ENCODE measurements at places on chromosomes 11 and 22.
A peak's percentile ranks its signal among the peaks of the same experiment; 100 is the strongest.

- no peak for DNase-seq
Measured at GRCh38 chr11:65473278-65473860, 25.5 kb upstream of the MALAT1 start.

- DNase-seq: no peak
Measured at GRCh38 chr11:45658292-45658991, 7.0 kb downstream of the CHST1 start.

GRCh38 chr22:33569559-33569958, 350.7 kb downstream of the LARGE1 start:
- no peak for DNase-seq

- no peak for DNase-seq
Measured at GRCh38 chr11:6251990-6252473, 7.6 kb upstream of the CCKBR start.

GRCh38 chr11:74466916-74467885, at the start of gene KCNE3:
Gene KCNE3, minus strand, starts transcription at chr11:74467549. Its CDS starts 9,986 bp downstream, at chr11:74457563.
- DNase-seq: peak; percentile 17

- no peak for DNase-seq
Measured at GRCh38 chr11:72932132-72932570, 117.9 kb downstream of the ATG16L2 start.

DNA sequence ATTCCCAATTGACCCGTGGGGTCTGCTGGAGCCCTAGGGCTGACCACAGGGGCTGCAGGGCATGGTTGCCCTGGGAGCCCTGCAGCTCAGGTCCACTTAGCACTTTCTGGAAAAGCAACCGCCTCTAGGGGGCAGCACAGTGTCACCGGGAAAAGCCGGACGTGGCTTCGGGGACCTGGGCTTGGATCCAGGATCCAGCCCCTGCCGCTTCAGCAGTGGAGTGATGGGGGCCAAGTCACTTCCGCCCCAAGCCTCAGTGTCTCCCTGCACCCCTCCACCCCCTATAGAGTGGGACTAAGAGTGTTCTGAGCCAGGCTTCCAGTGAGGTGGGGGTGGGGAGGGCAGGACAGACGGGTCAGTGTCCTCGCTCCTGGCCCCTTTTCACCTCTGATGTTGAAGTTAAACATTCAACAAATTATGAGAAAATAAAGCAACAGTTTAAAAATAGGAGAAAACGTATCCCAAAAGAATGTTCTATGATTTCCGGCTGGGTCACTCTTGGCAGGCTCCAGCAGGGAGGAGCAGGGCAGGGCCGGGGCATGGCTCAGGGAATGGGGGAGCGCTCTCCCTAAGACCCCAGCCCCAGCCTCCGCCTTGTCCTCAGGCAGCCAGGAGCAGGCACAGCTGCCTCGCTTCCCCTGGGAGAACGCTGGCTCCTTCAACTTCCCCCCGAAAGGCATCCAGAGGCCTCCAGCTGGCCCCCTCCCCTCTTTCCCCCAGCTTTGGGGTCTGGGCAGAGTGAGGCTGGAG, 96.5 kb upstream of the FGF3 start:
- DNase-seq: peak; percentile 55

- DNase-seq: no peak
Measured at GRCh38 chr11:65932558-65932919, 12.7 kb upstream of the TSGA10IP start.

DNA sequence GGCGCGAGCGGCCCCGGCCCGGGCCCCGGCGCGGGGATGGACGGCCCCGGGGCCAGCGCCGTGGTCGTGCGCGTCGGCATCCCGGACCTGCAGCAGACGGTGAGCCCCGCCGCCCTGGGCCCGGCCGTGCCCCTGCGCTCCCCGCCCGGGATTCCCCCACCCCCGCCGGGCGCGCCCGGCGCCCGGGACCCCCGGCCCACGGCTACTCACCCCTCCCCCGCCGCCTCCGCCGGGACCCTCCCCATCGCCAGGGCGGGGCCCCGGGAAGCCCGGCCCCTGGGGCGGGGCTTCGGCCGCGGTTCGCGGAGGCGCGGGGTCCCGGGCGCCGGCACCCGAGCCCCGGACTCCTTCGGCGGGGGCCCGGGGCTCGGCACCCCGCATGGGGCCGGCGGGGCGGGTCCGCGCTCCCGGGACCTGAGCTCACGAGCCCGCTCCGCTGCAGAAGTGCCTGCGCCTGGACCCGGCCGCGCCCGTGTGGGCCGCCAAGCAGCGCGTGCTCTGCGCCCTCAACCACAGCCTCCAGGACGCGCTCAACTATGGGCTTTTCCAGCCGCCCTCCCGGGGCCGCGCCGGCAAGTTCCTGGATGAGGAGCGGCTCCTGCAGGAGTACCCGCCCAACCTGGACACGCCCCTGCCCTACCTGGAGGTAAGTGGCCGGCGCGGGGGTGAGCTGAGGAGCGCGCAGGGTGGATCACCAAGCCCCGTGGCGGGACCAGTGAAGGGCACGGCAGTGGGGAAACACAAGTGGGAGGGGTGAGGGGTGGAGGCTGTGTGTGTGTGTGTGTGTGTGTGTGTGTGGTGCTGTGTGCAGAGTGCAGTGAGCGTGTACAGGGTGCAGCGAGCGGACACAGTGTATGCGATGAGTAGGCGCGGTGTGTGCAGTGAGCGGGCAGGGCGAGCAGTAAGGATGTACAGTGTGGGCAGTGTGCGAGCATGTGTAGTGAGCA, 2.3 kb downstream of the SHANK3 start:
- peak; percentile 19 for DNase-seq

DNA sequence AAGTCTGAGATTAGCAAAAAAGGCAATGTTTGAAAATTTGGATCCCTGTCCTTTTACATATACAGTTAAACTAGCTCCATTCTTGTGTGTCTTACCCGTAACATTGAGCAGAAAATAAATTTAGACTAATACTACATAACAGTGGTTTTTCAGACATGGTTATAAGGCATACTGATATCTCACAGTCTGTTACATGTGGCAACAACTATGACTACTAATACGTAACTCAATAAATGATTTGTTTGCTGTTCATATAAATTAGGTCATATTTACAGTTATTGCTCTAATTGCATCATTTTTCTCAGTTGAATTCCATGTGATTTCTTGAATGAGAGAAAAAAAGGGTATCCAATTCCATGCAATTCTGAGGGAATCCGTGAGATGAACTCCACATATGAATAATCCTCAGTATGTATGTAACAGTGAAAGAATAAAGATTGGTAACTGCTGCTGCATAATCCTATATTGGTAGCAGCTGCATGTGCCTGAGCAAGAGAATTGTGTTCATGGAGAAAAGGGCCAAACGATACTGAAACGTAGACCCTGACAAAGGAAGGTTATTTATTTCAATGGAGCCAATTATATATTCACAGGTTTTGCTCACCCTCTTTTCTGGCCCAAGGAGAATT, 390.9 kb upstream of the ARHGAP42 start:
- no peak for DNase-seq

- DNase-seq: no peak
Measured at GRCh38 chr11:119468511-119468910, 45.5 kb upstream of the THY1 start.

- DNase-seq: no peak
Measured at GRCh38 chr11:96222102-96222501, 120.9 kb downstream of the MAML2 start.

GRCh38 chr22:47301820-47302475, 539.5 kb downstream of the TBC1D22A start:
- no peak for DNase-seq

DNA sequence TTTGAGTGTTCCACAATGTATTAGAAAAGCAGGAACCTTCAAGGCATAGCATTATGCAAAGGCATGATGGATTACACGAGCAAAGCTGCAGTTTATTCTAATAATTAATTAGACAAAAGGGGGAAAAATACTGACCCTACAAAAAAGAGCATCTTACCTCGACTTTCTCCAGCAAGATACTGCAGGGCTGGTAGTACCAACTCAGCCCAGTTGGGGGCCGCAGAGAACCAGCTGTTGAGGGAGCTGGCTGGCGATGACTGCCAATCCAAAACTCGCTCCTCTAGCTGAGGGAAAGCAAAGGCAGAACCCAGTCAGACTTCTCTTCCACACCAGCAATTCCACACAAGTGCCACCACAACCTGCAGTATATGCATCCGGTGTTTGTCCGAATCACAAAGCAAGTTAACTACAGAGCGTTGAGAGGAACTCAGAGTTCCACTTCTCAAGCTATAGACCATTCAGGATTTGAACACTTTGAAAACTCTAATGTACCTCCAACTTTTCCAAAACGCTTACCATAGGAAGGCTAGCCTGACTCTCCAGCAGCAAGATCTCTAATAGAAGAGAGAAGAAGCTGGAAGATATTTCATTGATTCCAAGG, 13.7 kb downstream of the NFRKB start:
- peak; percentile 36 for DNase-seq

DNA sequence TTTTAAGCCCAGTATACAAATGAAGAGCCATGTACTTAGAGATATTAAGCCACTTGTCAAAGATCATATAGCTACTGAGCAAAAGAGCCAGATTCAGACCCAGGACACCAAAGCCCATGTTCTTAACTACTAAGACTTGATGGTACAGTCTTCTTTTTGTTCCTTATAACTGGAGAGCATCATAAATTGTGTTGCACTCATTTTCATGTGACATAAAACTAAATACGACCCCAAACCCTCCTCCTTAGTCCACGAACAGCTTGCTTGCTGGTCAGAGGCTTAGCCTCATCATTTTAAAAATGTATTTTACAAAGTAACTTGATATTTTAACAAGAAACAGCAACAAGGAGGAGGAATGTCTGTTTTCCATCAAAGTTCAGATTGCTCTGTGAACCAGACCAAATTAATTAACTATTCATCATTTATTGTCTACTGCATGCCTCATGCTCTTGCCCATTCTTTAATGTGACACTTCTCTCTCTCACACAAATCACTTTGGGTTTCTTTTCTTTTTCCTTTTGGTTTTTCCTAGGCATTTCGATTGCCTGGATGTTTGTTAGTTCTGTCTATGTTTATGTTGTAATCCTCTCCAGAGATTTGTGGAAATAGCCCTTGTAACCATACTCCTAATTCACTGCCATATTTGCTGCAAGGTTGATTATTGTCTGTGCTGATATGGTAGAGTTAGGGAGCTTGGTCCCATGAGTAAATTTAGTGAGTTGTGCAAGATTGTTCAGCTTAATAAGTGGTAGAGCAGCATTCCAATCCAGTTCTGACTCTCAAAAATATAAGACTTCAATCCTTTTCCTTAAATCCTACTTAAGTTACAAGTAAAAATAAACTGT, 8.4 kb upstream of the ARHGAP20 start:
- no peak for DNase-seq

GRCh38 chr11:10498426-10499250, 42.3 kb downstream of the RNF141 start:
- DNase-seq: no peak

DNA sequence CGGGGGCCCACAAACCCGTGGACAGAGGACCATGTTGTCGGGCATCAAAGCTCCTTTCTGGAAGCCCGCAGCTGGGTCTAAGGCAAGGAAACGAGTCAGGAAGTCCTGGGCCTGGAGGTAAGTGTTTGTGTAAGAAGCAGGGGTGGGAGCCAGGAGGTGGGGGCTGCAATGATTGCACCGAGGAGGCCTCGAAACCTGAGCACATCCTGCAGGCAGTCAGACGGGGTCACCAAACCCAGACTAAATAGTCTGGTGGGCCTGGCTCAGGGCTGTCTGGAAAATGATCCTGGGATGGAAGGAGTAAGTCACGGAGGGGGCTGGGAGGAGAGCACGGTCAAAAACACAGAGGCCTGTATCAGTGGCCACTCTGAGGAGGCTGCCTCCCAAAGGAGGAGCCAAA, 539.2 kb downstream of the MN1 start:
- DNase-seq: no peak

GRCh38 chr22:49694462-49695260, 133.0 kb downstream of the BRD1 start:
- no peak for DNase-seq

DNA sequence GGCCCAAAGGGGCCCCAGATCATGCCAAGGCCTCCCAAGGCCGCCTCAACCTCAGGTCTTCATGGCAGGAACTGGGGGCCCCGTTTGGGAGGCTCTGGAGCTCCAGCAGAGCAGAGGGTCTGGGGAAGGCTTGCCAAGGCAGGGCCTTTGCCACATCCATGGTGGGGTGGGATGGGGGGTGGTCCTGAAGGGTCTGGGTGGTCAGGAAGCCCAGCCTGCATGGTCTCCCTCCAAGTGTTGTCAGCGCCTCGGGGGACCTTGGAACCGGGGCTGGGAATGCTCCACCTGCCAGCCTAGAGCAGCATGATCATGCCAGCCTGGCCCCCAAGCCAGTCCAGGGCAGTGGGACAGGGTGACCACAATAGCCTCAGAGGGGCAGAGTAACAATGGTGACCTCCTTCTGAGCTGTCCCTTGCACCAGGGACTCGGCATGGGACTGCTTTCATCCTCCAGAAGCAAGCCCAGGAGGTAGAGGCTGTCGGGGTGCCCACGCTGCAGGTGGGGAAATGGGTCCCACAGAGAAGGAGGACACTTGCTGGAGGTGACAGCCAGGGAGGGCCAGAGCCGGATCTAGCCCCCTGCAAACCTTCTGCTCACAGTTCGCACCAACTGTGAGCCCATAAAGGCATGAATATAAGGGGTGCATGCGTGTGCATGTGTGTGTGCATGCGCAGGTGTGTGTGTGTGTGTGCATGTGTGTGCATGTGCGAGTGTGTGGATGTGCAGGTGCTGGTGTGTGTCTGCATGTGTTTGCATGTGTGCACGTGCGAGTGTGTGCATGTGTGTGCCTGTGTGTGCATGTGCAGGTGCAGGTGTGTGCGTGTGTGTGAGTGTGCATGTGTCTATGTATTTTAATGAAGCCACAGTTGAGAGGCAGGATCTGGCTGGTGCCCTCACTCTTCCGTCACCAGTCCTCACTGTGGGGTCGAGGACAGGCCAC, 63.8 kb downstream of the MYEOV start:
- DNase-seq: no peak

DNA sequence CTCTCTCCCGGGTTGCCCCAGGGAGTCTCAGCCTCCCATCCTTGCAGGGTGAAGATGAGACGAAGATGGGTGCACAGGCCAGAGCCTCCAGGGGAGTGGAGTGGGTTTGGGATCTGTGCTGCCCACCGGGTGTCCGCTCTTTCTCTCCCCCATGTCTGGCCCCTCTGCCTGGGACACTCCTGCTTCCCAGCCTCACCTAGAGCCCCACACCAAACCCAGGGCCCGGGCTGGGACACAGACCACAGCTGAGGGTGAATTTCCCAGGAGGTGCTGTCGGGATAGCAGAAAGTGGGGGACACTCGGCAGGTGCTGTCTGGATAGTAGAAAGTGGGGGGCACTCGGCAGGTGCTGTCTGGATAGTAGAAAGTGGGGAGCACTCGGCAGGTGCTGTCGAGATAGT, 25.0 kb upstream of the KRTAP5-7 start:
- DNase-seq: no peak

GRCh38 chr11:60919956-60920355, 4.3 kb upstream of the TMEM132A start:
- no peak for DNase-seq

- no peak for DNase-seq
Measured at GRCh38 chr11:28472904-28473303, 364.7 kb downstream of the METTL15 start.

- DNase-seq: peak; percentile 55
Measured at GRCh38 chr11:2928605-2929530, at the start of gene PHLDA2. Gene PHLDA2, minus strand, starts transcription at chr11:2929420. Its CDS starts 56 bp downstream, at chr11:2929364.

GRCh38 chr11:123434911-123435310, 4.8 kb downstream of the GRAMD1B start:
- no peak for DNase-seq

GRCh38 chr22:39719559-39720450, 149.3 kb downstream of the CACNA1I start:
- DNase-seq: no peak

Data from ACHN (cell line).